Karpas-422 (cell line): ENCODE measurements at places on chromosomes 5 and 9. TPM values are rescaled to one million over a fixed set of nuclear protein-coding genes. Genes with fewer than 3 reads are reported as not detected.

Gene PLPP7
- not detected in 2 replicates for total RNA-seq

DNA sequence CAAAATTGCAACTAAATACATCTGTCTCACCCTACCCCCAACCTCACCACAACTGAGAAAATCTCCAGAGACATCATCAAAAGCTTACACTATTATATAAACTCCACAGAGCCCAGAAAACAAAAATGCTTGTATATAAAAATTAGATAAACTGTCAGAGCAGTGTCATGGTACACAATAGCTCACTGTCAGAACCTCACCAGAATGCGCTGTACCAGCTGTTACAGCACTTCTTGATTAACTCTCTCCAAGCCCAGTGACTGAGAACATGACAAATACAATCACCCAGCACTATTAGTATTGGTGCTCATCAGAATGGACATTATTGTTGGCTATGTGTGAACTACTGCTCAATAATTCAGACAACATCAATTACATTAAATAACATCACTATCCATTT is 65.7 kb downstream of the ZDHHC21 start:
- DNase-seq: no peak

DNA sequence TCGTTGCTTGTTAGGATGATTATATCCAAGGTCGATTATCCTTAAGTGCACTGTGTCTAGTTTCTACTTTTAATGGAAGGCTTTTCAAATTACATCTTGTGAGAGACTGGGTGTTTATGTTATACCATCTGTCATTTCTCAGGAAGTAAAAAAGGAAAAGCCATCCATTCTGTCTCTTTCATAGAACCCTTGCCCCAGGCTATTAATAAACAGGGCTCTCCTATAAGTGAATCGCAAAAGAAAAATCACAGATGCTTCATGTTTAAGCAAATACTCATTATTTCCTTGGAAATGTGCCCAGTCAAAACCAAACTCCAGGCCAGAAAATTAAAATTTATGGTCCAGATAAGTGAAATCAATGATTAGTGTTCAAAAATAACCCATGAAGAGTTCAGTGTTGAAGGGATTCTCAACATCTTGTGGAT is 58.1 kb downstream of the STARD4 start:
- no peak for DNase-seq

- no peak for DNase-seq
Observed at GRCh38 chr5:66615894-66616293, 19.7 kb downstream of the MAST4 start.

DNA sequence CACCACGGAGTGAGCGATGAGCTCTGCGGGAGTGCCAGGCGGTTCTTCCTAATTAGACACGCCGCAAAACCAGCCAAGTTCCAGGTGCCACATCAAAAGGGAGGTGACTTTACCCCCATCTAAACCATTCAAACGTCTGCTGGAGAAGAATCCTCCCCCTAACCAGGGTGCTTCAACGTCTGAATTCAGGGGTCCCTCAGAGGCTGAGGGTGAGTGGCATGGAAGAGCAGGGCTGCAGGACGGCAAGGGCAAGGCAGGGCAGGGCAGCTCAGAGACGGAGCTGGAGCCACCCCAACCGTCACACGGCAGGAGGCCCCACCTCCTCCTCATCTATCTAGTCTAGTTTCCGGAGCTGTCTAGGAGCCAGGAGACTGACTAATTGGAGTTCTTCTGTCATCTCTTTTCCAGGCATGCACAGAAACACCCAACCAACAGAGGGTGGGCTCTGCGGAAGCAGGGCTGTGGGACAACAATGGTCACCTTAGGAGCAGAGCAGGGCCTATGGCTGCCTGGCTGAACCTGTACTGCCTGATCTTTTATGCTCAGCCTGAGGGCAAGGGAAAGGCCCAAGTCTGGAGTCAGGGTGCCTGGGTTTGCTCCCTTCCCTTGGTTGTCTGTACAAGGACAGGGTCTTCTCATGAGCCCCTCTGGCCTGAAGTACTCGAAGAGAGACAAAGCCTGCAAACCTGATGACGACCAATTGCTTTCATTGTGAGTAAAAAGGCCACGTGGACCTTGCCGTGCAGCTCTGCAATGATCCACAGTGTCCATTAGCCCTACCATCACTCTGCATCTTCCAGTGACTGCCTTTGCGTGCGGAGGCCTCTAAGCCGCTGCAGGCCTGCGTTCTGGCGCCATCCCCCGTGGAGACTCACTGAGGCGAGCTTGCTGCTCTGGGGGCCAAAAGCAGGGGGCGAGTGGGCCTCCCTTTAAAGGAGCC is 81.0 kb upstream of the SLC25A51 start:
- no peak for DNase-seq

DNA sequence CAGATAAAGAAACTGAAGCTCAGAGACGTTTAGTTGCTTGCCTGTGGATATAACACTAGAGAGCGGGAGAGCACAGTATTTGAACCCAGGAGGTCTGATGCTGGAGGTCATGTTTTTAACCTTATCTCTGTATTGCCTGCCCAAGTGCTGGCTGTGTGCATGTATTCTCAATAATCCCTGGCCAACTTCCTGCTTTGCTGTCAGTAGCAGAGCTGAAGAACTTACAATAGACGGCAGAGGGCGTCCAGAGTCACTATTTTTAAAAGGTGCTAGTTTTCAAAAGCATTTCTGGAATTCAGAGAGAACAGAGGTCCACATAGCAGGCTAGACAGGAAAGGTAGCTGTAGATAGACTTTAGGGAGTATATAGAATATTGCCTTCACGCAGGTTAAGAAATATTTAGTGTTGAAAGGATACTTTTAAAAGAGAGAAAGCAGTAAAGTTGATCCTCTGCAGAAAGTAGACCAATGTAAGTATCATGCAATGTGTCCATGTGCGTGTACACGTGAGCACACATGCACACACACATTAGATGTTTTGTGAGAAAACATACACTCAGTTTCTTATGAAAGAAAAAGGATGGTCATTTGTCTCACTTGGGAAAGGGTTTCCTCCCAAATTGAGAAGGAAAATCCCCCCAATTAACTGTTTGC is 46.3 kb downstream of the PTCD2 start:
- DNase-seq: peak; percentile 79

Gene CD74
- total RNA-seq: 5,756 and 8,933 TPM in 2 replicates
